ENCODE measurements at places on chromosomes 2 and 18. TPM values are rescaled to one million over a fixed set of nuclear protein-coding genes. Genes with fewer than 3 reads are reported as not detected.

The RNF152 gene
- 16.8 TPM for total RNA-seq

The ANAPC1 gene
- 53.5 TPM for total RNA-seq

The SCYGR4 gene
- not detected for total RNA-seq

The SKOR2 gene
- not detected for total RNA-seq

The LYG1 gene
- not detected for total RNA-seq

The GDF7 gene
- under 0.01 TPM for total RNA-seq

The ACKR3 gene
- total RNA-seq = 26.3 TPM

The C2orf78 gene
- total RNA-seq = not detected

The SULT1C2 gene
- 0.51 TPM for total RNA-seq

The RBKS gene
- 2.2 TPM for total RNA-seq

The LRRC30 gene
- not detected for total RNA-seq

The PCGF1 gene
- total RNA-seq = 17.8 TPM

The HOXD11 gene
- total RNA-seq = not detected

The CIB4 gene
- total RNA-seq = 1.1 TPM

The PLCL1 gene
- total RNA-seq = 7.6 TPM

The RAB17 gene
- total RNA-seq = not detected

The SERPINB7 gene
- total RNA-seq = not detected

The B3GNT7 gene
- 3.4 TPM for total RNA-seq

The PLGLB2 gene
- 1.3 TPM for total RNA-seq

The ITGAV gene
- total RNA-seq = 129 TPM

The CNDP1 gene
- total RNA-seq = 1.1 TPM
